Central memory CD8-positive, alpha-beta T cell (primary cell): ENCODE measurements at places on chromosomes 6 and 20.

- no peak for DNase-seq
Measured at GRCh38 chr6:124467366-124467765, 494.9 kb upstream of the RNF217 start.

GRCh38 chr6:41199552-41200246 is 1.2 kb downstream of the TREML2 start:
- peak; percentile 12 for DNase-seq

DNA sequence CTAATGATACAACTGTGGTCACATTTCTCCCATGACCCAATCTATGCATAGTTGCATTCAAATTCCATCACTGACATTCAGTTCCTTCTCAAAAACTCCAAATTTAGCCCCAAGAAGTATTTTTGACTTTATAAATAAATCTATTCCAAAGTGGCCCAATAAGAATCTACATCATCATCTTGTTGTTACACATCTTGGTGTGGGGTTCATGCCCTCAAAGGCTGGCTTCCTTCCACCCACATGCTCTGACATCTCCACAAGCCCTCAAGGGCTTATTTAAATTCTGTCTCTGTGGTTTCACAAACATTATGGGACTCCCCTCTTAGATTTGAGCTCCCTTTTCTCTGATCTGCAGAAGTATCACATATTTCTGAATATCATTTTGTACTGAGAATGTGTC is 585.3 kb upstream of the BTBD3 start:
- DNase-seq, result no peak

DNA sequence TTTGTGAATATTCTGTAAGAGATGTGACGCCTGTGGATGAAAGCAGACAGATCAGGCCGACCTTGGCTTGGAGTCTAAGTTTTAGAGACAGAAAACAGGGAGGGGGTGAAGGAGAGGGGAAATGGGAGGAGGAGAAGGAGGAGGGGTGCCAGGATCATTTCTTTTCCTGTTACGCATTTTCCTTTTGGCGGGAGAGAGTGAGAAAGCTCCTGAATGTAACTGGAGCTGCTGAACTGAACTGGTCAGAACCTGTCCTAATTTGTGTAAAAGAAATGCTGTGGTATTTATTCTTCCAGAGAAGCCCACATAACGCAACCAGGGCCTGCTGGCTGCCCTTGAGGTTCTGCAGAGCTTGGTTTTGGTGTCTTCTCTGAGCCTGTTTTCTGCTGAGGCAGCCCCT is 41.9 kb downstream of the UTRN start:
- no peak for DNase-seq

- no peak for DNase-seq
Measured at GRCh38 chr6:105651969-105652368, 249.1 kb upstream of the PREP start.

GRCh38 chr6:73282871-73283270 is 19.9 kb upstream of the KHDC1 start:
- DNase-seq, result no peak

- DNase-seq, result no peak
Measured at GRCh38 chr6:109008537-109009235, 86.0 kb downstream of the SESN1 start.

DNA sequence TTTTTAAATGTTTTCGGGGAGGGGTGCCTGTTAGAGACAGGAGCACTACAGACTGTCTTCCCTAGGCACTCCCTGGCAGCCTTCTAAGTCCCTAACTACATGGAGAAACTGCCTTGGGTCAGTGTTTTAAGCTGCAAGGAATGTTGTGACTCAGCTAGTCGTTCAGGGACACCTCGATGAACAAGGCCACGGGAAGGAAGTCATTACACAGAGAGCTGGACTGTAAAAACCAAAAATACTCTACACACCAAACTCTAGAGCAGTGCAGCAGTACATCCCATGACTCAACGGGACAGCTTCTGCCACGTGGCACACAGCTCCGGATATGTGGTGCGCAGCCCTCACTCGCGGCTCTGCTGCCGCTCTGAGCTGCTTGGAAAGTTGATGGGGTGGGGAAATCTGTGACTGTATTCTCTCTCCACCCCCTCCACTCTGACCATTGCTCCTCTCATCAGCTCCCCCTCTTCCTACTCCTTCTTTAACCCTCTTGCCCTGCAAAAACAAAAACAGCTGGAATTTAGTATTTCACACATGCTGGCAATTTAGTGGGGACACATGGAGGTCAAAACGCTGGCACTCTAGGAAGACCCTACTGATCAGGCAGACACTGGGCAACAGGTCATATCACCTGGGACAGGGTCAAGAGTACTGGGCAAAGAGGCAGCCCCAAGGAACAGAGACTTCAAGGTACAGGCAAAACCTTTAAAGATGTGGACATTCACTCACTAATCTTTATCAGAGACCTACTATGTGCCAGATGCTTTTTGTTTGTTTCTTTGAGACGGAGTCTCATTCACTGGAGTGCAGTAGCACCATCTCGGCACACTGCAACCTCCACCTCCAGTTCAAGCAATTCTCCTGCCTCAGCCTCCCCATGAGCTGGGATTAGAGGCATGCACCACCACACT is 10.9 kb upstream of the LPIN3 start:
- DNase-seq, result no peak

- no peak for DNase-seq
Measured at GRCh38 chr6:137246791-137247202, 27.6 kb upstream of the IFNGR1 start.

GRCh38 chr6:30712441-30712945 is 4.6 kb downstream of the MDC1 start:
- no peak for DNase-seq

- peak; percentile 38 for DNase-seq
Measured at GRCh38 chr6:13873288-13874190, 51.2 kb upstream of the RNF182 start.

- no peak for DNase-seq
Measured at GRCh38 chr6:40727271-40727670, 140.1 kb upstream of the LRFN2 start.

- no peak for DNase-seq
Measured at GRCh38 chr20:5551621-5552020, 198.6 kb upstream of the SHLD1 start.

DNA sequence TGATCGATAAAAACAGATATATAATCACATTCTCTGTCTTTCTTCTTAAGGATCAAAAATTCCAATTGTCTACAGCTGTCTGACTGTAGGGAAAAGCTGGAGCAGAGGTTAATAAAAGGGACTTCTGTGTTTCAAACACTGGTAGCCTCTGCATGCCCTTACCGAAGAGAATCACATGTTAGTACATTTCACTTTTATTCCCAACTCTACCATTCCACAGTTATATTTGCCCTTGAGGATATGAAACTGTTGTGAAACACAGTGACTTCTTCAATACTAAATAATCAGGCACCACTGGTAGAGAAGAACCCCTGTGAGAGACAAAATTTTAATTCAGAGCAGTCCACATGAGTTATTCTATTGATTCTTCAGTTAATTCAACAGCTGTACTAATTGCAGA is 1187.3 kb upstream of the CITED2 start:
- DNase-seq, result no peak

DNA sequence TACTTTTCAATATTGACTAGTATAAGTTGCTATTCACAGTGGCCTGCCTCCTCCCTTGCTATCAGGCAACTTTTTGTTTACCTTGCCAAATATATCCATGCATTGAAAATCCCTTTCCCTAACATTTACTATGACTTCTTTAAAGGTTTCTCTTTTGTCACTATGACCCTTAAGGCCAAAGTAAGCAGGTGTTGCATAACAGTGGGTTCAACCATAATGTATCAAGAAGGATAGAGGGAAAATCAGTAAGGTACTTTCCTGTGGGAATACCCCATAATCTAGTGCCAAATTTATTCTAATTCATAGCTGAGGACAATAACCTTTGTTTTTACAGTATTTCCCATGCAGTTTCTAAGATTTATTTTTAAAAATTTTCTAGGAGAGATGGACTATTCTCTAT is 527.6 kb downstream of the CDKAL1 start:
- DNase-seq, result no peak

- peak; percentile 19 for DNase-seq
Measured at GRCh38 chr20:2693286-2694007, 867 bp downstream of the EBF4 start.

DNA sequence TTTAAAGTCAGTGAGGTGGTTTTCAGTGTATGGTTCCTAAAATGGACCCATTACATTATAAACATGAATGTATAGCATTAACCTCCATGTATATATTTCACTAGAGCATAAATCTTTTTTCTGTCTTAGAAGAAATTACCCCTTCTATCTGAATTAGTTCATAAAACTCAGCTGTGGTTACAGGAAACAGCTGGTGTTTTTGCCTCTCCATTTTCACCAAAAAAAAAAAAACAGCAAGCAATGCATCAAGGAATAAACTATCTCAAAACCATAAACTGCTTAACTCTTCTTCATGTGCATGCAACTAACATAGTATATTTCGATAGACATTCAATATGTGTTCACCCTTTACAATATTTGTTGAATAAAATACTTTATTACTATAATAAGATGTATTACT is 40.2 kb downstream of the MOXD1 start:
- no peak for DNase-seq

DNA sequence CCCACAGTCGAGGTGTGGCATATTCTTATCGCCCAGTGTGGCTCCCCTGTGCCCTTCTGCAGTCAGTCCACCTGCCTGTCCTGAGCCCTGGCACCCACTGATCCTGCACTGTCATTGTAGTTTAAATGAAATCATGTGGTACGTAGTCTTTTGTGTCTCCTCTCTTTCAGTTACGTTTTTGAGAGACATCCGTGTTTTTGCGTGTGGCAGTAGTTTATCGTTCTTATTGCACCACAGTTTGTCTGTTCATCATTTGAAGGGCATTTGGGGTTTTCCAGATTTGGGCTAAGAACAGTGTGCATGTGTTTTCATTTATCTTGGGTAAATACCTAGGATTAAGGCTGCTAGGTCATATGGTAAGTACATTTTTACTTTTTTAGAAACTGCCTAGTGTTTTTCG is 49.3 kb downstream of the SPATA2 start:
- DNase-seq, result no peak

GRCh38 chr6:4962905-4963304 is 40.9 kb downstream of the RPP40 start:
- no peak for DNase-seq

DNA sequence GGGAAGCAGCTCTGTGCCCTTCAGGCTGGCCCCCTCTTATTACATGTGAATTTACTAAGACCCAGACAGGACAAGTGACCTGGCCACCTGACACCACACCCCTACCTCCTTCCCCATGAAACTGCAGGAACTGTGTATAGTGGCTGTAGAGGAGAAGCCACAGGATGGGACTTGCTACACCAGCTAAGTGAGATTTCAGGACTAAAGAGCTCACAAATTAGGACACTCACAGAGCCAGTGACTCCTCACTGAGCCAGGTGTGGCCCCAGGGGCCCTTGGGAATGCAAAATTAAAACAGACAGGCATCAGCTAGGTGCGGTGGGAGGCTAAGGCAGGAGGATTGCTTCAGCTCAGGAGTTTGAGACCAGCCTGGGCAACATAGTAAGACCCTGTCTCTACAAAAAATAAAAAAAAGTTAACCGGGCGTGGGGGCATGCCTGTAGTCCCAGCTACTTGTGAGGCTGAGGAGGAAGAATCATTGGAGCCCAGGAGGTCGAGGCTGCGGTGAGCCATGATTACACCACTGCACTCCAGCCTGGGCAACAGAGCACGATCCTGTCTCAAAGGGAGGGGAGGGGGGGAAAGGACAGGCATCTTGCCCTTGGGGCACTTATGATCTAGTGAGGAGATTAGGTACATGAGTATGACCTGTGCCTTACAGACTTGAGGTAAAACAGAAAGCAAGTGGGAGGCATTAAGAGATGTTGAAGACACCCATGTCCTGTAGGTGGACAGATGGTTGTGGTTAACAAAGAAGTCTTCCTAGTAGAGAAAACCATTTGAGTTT is 23.2 kb upstream of the SRF start:
- DNase-seq, result no peak

DNA sequence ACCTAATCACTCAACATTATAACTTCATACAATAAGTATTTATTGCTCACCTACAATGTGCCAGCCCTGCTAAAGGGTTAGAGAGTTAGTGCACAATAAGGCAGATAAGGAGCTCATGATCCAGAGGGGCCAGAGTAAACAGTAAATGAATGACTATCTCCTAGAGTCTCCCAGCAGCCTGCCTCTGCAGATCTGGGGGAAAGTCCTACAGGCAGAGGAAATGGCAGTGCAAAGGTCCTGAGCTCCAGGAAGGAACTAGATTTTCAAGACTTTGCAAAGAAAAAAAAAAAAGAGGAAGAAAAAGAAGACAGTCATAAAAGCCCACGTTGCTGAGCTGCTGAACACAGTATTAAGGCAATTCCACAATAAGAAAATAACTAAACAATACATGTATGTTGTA is 160.1 kb downstream of the SIM1 start:
- DNase-seq, result no peak

DNA sequence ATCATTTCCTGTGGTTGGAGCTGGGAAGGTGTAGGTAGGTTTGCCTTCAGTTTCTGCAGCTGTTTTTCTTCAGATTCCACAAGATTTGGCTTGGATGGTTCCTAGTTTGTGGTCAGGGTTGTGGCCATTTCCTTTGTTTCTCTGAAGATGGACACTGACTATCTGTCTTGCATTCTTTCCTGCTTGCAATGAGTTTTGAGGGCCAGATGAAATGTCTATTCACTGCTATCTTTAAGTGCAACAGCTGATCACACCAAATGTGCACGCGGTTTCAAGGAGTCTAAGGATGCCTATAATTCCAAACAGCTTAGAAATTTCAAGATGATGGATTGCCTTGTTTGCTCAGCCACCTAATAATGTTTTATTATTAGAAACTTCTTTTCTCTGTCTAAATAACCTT is 28.4 kb downstream of the IL20RA start:
- no peak for DNase-seq

GRCh38 chr20:59821201-59821600 is 112.2 kb downstream of the SYCP2 start:
- no peak for DNase-seq

GRCh38 chr6:6927521-6928361 is 180.0 kb upstream of the RREB1 start:
- no peak for DNase-seq

DNA sequence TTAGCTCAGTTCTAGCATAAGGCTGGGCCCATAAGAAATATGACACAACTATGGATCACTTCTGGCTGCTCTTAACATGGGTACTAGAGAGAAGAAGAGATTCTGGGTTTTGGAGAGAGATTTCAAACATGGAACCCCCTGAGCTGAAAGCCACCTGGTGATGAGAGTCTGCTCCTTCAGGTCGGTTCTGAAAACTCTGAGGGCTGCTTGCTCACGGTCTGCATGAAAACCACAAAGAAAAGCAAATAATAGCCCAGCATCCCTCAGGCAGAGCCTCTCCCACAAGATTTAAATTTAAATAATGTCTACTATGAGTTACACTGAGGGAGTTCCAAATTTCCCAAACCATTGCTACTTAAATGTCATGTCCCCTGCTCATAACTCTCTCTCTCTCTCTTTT is 301.5 kb downstream of the BMP7 start:
- no peak for DNase-seq

DNA sequence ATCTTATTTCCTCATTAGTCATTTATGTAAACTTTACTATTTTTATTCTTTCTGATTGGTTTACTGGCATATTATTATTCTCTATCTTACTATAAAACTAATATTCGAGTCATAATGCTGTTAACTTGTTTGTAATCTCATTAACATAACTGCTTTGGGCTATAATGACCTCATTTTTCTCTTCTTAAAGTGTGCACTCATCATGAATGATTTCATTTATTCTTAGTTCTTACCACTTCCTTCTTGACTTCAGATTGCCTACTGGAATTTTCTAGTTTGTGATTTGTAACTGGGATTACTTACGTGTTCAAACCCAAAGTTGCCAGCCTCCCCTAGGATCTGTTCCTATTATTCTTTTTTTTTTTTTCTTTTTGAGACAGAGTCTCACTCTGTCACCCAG is 91.8 kb upstream of the TNFAIP3 start:
- DNase-seq, result no peak
